ENCODE measurements at places on chromosomes 6 and 20.

DNA sequence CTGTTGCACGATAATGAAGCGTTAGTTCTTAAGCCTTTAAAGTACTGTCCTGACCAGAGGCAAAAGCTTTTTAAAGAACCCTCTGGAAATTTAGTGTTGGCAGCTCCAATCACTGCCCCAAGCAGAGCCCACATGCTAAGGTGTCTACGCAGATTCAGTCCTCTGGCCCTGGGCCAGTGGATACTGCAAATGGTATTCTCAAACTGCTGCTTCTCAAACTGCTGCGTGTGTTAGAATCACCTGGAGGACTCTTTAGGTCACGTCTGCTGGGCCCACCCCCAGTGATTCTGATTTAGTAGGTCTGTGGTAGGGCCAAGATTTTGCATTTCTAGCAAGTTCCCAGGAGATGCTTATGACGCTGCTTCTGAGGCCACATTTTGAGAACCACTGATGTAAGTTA is 96.0 kb upstream of the CCDC28A start:
- DNase-seq: no peak

GRCh38 chr20:558117-558516 is 14.5 kb upstream of the CSNK2A1 start:
- DNase-seq: no peak

DNA sequence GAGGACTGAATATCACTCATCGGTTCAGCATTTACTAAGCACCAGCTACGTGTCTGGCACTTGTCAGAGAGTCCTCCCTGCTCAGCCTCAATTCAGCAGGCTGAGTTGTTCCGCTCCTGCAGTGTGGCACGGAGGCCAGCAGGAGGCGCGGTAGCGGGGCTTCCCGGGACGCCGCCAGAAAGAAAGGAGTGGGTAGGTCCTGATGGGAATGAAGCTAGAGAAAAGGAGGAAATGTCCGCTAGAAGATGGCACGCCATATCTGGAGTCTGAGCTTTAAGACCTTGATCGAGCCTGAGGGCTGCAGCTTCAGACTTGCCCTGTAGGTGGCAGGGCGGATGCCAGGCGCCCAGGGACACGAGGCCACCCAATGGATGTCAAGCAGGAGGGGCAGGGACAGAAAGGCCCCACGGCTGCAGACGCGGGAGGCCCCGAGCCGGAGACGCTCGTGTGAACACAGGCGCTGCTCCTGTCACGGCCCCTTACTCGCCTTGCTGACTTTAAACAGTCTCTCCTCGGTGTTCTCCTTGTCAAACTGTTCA is 18.7 kb downstream of the SERPINB6 start:
- DNase-seq: peak; percentile 97

GRCh38 chr6:21003780-21004541 is 469.7 kb downstream of the CDKAL1 start:
- DNase-seq: no peak
